Activated CD8-positive, alpha-beta T cell treated with anti-CD3 and anti-CD28 coated beads, Interleukin-2, amount 10 ng/mL, durations not matched to agents 7 days and 5 days (primary cell): ENCODE measurements at places on chromosomes 3 and 15.

DNA sequence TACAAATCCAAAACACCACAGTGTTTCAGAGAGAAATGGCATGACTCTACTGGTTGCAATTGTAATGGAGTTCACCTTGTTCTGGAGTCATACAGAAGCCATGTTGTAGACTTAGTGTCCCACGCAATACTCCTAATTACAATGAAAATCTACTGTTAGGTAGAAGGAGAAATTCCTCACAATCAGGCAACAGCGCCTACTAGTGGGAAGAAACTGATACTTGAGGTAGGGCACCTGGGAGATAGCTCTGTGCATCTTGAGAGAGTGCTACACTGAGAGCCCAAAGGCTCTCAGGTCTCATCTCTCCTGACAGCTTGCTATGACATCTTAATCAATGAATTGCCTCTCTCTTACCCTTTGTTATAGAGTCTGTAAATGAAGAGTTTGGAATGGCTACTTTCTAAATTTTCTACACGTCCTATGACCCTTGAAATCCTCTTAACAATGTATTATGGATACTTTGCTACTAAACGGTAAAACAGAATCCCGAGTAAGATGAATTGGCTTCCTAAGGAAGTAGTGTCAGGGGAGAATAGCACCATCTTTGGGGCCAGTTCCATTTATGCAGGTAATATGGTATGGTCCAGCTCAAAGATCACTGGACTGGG, 422.7 kb upstream of the TPRG1 start:
- DNase-seq: peak; percentile 66

DNA sequence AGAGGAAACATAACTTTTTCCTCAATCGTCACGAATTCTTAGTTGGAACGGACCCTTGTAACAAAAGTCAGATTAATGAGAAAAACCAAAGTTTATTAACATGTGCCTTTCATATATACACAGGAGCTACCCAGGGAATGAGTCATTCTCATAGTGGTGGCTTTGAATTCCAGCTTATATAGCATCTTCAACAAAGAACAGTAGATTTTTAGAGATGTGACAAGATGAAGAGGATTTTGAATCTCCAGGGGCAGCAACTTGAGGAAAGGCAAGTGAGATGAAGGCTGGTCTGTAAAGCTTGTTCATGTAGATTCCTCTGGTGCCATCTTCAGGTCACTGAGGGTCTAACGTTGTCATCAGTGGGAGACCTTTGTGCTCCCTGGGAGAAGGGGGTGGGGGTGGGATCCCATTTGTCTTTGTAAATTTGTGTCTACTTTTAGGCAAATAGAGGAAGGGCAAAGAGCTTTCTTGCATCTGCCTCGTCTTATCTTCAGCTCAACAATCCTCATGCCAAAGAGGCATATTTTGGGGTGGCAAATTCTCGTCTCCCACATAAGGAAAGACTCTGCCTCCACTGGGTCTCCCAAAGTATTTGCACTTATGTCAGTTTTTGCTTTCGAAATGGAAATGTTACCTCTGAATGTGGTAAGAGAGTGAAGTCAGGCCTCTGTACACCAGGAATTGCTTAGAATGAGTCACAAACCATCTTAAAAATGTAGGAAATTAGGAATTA, 29.5 kb downstream of the CLEC3B start:
- DNase-seq: peak; percentile 49

DNA sequence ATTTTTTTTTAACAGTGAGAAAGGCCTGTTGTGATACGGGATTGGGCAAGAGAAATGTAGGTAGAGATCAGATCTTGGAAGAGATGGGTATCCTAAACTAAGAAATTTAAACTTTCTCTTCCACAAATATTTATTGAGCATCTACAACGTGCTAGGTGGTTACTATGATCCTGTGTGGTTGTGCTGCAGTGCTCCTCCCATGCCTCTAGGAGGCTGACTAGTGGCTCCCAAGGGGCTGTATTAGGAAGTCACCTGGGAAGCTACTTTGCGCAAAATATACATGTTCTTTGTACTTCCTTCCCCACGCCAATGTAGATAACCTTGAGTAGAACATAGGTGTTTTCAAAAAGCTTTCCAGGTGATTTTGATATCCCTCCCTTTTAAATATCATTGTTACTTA, 27.2 kb downstream of the USP3 start:
- DNase-seq: no peak

DNA sequence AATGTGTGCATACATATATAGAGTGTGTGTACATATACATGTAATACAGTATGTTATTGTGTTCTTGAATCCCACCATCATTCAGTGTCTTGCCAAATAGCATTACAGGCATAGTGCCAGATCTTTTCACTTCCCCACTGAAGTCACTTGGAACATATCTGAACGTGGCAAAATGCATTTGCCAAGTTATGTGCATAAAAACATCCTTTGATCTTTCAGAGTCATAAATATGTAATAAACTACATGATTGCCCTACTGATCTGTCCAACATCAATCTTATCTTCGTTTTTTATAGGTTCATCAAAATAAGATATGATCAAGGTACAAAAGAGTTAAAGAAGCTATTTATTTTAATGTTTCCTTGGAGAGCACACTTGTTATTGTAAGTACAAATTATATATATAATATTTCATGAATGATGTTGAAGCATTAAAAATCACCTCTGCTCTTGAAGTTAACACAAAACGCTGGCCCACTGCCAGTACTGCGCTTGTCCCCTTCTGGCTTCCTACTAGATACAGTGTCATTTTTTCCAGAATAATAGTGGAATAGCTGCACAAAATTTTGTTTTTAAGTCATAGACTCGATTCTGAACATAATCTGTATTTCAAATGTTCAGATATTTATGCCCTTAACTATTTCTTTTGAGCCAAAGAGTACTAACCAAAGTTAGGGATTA, 549.5 kb upstream of the ARRDC4 start:
- no peak for DNase-seq

GRCh38 chr3:102141928-102142239, 292.6 kb downstream of the NFKBIZ start:
- DNase-seq: no peak

DNA sequence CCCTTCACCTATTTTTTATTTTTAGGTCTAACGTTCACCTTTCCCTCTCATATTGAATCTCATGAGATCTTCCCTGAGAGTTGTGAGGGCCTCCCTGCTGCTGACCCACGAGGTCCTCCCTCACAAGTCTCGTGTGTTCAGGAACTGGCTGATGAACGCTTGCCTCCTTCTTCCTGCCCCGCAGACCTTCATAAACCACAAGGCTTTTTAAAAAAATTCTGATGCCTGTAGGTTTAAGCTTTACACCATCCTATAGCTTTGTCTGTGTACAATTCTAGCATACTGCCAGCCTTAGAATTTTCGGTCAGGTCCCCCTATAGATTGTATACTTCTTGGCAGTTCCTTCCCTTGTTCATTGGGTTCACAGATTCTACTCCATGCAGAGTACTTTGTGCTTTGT, 50.5 kb downstream of the CHST2 start:
- peak; percentile 35 for DNase-seq
